Stimulated activated CD8-positive, alpha-beta memory T cell treated with anti-CD3 and anti-CD28 coated beads, Interleukin-7, amount 100 ng/mL, for 24 hours (primary cell): ENCODE measurements at places on chromosomes 6 and 20.

GRCh38 chr6:35391240-35391968 lies 49.0 kb downstream of the PPARD start:
- DNase-seq: no peak

- no peak for DNase-seq
Measured at GRCh38 chr6:155177363-155177961, 86.4 kb upstream of the CLDN20 start.

DNA sequence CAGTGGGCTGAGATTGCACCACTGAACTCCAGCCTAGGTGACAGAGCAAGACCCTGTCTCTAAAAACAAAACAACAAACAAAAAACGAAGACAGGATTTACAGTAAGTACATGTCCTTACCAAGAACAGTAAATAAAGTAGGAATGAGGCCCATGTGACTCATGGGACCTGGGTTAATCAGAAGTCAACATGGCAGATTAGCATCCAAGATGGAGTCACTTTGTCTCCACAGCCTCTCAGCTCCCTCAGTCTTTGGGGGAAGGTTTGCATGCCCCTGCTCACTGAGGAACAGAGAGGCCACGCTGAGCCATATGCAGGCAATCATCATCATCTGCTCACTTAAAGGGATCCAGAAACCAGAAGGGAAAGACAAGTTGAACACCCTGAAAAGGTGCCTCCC lies 7.8 kb upstream of the MUC22 start:
- DNase-seq: no peak

- no peak for DNase-seq
Measured at GRCh38 chr6:114310053-114310452, 32.8 kb downstream of the HS3ST5 start.

DNA sequence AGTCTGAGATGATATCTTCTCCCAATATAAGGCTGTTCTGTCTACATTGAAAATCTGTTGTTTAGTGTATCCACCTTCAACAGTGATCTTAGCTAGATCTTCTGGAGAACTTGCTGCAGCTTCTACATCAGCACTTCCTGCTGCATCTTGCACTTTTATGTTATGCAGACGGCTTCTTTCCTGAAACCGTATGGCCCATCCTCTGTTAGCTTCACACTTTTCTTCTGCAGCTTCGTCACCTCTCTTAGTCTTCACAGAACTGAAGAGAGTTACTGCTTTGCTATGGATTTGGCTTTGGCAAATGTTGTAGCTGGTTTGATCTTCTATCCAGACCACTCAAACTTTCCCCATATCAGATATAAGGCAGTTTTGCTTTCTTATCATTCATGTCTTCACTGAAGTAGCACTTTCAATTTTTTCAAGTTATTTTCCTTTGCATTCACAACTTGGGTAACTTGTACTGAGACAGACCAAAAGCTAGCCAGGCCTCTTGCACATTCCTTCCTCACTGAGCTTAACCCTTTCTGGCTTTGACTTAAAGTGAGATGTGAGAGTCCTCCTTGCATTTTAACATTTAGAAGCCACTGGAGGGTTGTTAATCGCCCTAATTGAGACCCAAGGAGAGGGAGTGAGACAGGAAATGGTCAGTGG lies 110.1 kb downstream of the PREP start:
- no peak for DNase-seq

DNA sequence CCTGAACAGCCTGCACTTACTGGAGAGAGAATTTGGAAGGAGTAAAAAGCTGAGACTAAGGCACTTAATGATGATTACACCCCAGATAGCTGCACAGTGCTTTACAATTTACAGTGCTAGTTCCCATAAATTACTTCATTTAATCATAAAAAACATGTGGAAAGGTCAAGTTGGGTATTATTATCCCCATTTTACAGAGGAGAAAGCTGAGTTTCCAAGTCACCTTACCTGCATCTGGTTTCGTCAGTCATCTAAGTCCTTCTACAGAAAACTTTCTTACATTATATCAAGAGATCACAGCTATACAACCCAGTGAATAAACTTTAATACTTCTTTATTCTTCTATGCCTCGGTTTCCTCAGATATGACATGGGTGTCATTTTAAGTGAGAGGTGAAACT lies 3.3 kb downstream of the PTPRK start:
- DNase-seq: no peak

DNA sequence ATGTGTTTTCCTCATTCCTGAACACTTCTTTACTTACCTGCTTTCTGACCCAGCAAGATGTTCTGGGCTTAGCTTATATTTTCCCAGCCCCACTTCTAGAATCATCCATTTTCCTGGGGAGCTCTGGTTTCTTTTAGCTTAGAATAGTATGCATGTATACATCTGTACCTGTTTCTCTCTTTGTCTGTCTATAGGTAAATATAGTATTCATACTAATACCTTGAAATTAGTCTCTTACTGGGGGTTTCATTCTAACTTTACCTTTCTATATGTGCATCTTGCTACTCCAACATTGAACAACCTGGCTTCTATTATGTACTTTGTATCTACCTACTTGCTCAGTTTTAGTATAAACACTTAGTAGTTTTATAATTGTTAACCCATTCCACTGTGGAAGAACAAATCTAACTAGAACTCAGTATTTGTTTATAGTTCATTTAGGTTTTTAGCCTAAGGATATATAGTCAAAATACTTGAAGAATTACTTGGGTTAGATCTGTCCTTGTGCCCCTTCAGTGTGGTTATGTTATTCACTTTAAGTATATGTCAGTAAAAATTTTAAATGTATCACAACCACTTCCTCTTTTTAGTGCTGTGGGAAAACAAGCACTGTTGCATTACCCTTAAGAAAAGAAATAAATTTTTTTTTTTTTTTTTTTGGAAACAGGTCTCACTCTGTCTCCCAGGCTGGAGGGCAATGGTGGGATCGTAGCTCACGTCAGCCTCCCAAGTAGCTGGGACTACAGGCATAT lies 54.0 kb downstream of the ASXL1 start:
- no peak for DNase-seq

DNA sequence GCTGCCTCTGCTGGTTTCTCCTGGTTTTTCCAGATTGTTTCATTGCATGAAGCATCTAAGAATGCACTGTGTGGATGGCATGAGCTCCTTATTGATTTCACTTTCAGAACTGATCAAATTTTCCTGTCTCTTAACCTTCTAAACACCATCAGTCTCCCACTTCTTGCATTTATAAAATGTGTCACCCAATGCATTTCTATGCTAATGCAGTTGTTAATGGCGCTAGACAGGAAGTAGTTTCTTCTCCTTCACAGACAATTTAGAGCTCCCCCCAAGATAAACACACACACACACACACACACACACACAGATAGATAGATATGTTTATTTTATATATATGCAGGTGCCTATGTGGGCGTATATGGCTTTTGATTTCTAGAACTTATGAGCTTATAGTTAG lies 45.6 kb upstream of the FOXA2 start:
- DNase-seq: no peak

DNA sequence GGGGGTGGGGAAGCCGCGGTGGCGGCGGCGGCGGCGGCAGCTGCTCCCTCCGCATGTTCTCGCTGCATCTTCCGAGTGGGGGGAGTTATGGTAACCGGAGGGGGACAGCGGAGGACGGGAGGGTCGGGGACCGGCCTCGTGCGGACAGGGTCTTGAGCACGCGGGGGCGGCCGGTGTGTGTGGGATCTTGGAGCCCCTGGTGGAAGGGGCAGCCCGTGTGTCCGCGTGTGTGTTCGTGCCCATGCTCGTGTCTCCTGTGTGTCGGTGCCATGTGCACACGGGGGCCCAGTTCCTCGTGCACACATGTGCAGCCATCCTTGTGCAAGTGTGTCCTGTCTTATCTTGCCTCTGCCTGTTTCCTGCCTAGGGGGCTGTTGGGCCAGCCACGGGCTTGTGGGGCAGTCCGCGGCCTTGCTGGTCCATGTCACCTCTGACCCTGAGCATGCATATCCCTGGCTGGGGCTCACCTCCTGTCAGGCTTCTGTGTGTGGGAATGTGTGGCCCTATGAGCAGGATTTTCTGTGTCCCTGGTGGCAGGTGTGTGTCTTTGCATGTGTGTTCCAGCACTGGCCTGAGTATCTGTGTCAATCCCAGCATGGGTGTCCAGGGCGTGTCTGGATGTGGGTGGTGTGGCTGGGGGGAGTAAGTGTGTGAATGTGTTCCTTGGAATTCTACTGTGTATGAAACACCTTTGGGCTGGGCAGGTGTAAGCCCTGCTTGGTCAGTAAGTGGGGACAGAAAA lies 8.5 kb downstream of the SYNGAP1 start:
- DNase-seq: no peak

DNA sequence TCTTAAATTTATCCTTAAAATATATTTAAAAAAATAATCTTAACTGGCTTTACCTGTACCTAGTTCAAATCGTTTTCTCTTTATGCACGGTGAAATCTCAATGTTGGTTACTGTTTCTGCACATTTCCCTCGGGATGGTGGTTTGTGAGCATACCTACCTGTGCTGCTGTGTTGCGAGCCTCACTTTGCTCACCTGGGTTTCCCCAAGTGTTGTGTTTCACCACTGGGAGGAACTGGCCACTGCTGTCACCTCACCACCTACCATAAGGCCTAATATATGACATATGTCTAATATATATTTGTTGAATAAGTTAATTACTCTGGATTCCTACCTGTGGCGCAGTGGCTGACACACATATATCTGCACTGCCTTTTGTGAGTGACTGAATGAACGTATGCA lies 493.5 kb upstream of the FLRT3 start:
- DNase-seq: no peak

- no peak for DNase-seq
Measured at GRCh38 chr6:84093441-84094435, 60.2 kb downstream of the MRAP2 start.

GRCh38 chr6:110557199-110557598 lies 80.8 kb upstream of the SLC22A16 start:
- DNase-seq: no peak

DNA sequence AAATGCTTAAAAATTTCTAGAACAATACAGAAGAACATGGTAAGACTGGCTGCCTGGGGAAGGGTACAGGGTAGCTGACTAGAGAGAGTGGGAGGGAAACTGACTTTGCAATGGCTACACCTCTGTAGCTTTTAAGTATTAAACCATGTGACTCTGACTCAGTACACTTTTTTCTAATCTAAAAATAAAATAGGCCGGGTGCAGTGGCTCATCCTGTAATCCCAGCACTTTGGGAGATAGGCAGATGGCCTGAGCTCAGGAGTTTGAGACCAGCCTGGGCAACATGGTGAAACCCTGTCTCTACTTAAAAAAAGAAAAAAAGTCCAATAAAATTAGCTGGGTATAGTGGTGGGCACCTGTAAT lies 18.5 kb downstream of the ATP9A start:
- no peak for DNase-seq

DNA sequence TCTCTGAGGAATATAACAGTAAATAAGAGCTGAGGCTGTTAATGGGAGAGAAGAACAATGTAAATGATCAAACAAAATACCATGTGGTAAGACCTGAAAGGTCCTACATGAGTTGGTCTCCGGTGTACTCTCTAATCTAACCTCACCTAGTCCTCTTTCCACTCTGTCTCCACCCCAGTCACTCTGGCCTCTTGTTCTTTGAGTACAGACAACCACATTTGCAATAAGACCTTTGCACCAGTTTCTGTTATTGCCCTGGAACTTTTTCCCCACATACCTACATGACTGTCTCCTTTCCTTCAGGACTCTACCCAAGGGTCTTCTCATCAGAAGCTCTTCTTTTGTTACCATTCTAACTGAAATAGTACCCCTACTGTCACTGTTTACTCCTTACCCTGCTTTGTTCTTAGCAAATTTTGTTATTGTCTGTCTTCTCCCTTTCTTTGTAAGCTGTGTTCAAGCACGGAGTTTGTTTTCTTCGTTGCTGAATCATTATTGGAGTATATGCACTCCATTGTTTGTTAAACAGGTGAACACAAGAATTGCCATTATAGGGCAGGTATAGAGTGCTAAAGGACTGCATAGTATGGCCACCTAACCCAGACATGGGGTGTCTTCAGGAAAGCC lies 37.3 kb downstream of the MAPK14 start:
- no peak for DNase-seq

GRCh38 chr6:52249078-52249477 lies 4.8 kb upstream of the IL17F start:
- no peak for DNase-seq

DNA sequence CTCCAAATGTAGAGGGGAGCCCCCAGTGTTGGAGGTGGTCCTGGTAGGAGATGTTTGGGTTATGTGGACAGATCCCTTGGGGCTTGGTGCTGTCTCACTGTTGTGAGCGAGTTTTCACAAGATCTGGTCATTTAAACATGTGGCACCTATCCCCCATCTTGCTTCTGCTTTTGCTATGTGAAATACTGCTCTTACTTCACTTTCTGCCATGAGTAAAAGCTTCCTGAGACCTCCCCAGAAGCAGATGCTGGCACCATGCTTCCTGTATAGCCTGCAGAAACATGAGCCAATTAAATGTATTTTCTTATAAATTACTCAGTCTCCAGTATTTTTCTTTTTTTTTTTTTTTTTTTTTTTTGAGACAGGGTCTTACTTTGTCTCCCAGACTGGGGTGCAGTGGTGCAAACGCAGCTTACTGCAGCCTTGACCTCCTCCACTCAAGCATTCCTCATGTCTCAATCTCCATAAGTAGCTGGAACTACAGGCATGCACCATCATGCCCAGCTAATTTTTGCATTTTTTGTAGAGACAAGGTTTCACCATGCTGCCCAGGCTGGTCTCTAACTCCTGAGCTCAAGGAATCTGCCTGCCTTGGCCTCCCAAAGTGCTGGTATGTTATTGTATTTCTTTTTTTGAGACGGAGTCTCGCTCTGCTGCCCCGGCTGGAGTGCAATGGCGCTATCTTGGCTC lies 177.1 kb downstream of the ALDH8A1 start:
- no peak for DNase-seq

DNA sequence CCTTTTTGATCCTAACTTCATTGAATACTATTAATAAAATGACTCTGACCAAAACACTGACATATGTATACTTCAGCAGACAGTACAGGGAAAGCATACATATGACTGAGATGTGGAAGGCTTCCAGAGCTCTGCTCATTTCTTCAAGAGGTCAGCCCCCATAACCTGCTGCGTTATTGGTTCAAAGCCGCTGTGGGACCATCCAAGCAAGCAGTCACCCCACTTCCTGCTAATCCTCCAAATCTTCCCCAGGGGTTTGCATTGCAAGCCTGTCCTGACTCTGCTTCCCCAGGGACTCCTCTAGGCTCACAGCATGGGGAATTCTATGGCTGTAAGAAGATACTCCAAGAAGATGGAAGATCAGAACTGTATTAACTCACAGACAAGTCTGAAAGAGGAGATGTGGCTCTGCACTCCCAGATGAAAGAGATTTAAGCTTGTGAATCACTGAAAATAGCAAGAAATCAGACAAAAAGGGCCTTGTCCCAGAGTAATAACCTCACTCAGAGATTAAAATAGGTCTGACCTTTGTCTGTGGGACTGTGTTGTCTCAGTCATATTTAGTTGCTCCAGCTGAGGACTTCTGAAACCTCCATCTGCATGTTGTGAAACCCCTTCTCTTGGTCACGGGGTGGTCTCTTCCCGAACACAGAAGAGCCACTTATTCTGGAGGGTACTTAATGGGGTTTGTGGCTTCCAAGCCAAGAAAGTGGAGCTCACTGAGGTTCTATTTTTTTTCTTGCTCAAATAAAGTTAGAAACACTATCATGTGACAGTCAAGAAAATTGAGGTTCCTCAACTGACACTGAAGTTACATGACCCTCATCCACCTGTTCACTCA lies 101.5 kb upstream of the MARCKS start:
- no peak for DNase-seq
